ENCODE measurements at places on chromosomes 7 and 10.

GRCh38 chr10:102918817-102919245, 737 bp downstream of the CNNM2 start:
- DNase-seq, result peak; percentile 31

GRCh38 chr7:47290466-47290865, 291.4 kb downstream of the TNS3 start:
- DNase-seq, result no peak

DNA sequence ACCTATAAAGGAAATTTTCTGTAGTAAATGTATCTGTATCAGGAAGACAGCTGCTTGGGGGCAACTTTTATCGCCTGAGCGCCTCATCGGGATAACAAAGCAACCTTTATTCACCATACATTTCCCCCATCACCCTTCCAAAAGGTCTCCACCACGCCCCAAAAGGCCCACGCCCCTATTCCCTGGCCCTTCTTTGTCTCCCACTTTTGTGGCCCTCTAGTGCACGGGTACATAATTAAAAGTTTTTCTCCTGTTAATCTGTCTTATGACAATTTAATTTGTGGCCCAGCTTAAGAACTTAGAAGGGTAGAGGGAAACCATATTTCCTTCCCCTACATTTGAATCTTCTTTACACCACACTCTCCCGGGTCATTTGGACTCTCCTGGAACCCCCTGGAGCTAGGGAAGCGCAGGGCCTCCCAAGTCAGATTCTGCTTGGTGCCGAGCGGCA, 625 bp downstream of the RP9 start:
- DNase-seq, result peak; percentile 11

DNA sequence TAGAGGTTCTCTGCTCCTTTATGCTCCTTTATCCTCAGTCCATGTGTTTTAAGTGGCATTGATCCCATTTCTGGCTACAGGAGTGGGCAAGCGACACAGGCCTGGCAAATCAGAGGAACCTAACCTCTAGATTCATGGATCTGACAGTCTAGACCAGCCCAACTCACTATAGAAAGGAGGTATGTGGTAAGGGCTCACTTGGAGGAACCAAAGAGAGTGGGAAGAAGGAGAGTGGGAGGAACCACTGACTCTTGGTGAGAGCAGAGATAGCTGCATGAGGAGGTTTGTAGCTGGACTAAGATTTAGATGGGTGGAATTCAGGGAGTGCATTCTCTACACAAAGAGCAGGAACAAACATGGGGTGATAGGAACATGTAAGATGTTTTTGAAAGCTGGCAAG, 11.6 kb upstream of the FRAT1 start:
- no peak for DNase-seq

- no peak for DNase-seq
These were observed 66.4 kb upstream of the MRLN start for GRCh38 chr10:59819683-59820082.

GRCh38 chr10:132163278-132163765, 23.4 kb upstream of the DPYSL4 start:
- DNase-seq, result no peak

GRCh38 chr7:138345567-138345966, 114.5 kb upstream of the TRIM24 start:
- DNase-seq, result no peak

- DNase-seq, result no peak
These were observed 153.5 kb downstream of the NSUN6 start for GRCh38 chr10:18497806-18498369.

DNA sequence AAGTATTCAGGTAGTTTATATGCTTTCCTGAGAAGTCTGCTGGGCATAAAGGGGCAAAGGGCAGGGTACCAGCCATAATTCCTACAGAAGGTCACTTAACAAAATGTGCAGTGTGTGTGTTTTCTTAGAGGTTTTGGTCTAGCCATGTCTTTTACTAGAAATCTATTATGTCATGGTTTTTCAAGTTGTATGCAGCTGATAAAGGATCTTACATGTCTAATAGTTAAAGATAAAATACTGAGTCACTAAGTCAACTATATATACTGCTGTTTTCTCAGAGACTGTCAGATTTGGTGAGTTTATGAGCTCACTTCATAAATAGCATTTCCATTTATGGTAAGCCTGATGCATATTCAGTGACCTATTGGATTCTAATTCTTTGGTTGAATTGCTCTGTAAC, 7.7 kb downstream of the CASP2 start:
- peak; percentile 31 for DNase-seq

- DNase-seq, result peak; percentile 11
These were observed 90.2 kb downstream of the SH3PXD2A start for GRCh38 chr10:103765168-103765567.

DNA sequence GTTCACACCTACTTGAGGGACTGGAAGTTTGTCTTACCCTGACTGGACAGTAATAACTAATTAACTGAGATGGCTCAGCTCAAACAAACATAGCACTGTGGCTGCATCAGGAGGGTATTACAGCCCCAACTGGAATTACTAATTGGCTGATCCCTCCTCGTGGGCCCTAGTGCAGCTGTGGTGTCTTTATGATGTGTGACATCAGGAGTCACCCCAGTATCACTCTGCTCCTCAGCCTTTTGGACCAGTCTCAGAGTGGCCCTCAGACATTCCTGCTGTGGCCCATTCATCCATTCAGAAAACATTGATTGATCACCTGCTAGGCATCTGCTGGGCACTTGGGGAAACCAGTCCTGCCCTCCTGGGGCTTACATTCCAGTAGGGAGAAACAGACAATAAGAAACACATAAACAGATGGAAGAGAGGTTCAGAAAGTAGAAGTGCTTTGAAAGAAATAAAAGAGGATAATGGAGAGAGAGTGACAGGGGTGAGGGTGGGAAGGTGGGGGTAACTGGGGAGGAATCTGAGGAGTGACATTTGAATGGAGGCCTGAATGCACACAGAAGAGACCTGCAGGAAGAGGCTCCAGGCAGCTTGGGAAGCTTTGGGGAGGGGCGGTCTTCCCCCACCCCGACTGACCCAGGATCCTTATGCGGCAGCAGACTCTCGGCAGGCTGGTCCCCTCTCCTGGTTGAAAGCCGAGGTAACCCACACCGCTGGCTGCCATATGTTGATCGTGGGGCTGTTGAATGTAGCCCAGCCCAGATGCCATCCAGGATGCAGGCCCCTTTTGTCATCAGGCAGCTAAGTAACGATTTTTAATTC, 113.1 kb downstream of the C10orf105 start:
- no peak for DNase-seq

DNA sequence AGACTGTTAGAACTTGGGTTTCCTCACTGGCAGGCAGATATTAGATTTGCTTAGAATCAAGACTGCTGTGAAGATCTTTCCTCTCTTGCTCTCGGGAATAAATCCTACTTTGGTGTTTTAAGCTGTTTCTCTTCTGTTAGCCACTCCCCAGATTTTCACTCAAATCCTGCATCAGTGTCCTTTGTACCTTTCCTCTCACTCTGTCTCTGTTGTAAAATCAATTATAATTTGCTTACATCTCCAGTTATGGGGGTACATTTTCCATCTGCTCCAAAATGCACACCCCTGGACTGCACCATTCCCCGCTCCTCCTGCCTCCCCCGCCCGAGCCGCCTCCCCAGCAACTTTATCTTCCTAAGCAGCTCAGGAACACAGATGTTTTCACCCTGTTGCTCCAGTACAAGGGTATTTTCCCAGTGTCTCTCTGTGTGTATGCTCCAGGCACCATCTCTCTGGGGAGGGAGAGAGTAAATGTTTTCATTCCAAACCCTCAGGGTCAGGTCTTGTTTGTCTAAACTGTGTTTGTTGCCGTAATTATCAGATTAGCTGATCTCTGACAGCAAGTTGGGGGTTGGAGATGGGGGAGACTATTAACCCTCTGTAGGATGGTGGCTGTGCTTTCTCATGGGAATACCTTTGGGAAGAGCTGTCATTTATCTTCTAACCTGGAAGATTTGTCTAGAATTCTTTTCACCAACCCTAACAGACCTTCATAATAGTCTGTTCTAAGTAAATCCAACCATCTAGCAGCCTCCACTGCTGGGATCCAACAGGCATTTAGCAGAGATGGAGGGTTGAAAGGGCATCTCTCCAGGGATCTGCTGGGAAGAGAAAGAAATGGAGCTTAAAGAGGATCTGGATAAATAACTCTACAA, 20.4 kb upstream of the GOT1 start:
- DNase-seq, result no peak

GRCh38 chr7:157219154-157219553, 80.4 kb downstream of the UBE3C start:
- no peak for DNase-seq

DNA sequence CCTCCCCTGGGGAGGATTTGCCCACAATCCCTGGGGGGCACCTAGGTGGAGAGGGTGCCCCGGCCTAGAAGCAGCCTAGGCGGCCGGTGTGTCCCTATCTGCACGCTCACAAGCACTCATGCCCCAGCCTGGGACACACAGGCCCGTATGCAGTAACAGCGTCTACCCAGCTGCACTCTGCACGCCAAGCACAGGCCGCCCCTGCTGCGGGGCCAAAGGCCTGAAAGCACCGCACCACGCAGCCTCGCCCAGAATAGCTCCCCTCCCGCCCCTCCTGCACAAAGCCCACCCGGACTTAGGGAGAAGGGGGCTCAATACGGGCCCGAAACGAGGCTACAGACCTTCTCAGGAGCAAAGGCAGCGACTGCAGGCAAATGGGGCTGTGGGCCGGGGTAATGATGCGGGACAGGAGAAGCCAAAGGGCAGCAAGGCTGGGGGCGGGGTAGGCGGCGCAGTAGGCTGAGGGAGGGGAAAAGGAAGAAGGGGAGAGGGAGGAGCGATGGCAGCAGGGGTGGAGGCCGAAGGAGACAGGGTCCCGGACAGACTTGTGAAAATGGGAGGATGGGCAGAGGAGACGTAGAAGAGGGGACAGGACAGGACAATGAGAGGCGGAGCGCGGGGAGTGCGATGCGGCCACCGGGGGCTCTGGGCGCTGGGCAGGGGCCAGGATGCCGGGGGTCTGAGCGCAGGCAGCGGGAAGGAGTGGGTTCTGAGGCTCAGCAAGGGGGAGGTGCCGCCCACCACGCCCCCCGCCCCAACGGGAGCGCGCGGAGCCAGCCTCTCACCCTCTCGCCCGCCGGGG, 544 bp downstream of the GPRIN2 start:
- DNase-seq, result no peak

GRCh38 chr7:125775317-125775716, 845.7 kb upstream of the POT1 start:
- no peak for DNase-seq

- peak; percentile 8 for DNase-seq
These were observed 41.7 kb upstream of the CALD1 start for GRCh38 chr7:134737566-134738345.

DNA sequence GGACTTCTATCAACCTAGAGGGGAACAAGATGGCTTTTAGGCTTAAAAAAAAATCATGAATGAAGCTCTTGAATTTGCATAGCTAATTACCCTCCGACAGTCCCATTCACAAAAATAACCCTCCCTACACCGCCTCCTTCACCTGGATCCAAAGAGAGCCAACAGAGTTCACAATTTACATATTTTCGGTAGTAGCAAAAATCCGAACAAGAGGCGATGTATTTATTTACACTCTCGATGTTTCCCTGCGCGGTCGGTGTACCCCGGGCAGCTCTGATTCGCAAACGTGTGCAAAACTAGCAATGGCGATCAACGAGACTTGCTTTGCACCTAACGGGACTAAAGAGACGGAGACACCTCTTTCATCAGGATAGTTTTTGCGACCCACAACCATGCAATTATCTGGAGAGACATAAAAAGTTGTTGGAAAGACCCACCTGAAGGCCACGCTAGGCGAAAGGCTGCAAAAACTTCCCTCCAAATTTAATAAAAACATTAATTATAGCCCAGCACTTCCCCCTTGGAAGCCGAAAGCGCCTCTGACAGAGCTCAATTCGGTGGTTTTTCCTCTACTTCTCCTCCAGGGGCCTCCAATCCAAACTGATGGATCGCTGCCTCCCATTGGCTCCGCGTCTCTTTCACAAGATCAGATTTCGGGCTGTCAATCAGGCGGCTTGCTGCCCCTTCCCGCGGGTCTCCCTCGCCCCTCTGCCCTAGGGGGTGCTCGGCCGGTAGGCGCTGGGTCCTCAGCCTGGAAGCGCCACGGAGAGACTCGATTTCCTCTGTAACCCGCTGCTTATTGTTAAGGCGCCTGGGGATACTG, at the start of gene ETV1:
Gene ETV1 (minus strand): TSS at position 541 of the 823 bp plus-strand sequence. CDS start 614 bp downstream, outside the sequence.
- no peak for DNase-seq

- no peak for DNase-seq
These were observed 24.8 kb upstream of the ADARB2 start for GRCh38 chr10:1762076-1762475.

DNA sequence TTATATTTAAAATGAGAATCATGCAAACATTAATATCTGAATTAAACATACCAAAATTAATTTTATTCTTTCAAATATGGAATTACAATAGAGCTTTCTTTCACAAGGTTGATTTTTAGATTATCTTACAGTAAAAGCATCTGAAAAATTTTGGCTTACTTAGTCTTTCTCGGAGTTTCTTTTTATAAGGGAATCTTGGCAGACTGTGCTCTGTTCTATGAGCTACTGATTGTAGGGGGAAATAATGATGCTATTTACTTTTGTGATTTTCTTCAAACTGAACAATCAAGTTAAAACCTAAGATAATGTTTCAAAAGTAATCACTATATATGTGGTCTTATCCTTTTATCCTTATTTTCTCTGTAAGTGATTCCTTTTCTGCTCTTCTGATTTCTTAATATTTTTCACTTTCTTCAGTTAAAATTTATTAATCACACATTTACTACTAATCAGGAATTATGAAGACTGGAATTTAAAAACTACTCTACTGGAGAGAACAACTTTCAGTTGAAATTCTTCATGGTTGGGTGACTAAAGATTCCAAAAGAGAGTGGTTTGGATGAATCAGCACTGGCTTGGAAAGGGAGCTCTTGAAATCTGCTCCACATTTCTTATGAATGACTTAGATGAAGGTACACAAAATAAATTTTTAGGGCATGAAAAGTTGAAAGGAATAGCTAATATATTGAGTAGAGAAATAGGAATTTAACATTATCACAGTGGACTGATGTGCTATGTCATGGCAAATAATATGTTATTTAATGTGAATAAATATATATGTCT, 103.9 kb downstream of the PPP1R9A start:
- no peak for DNase-seq

- no peak for DNase-seq
These were observed 9.2 kb upstream of the TMEM225B start for GRCh38 chr7:99588868-99589267.

GRCh38 chr10:89413398-89413912, 913 bp upstream of the IFIT5 start:
- no peak for DNase-seq

DNA sequence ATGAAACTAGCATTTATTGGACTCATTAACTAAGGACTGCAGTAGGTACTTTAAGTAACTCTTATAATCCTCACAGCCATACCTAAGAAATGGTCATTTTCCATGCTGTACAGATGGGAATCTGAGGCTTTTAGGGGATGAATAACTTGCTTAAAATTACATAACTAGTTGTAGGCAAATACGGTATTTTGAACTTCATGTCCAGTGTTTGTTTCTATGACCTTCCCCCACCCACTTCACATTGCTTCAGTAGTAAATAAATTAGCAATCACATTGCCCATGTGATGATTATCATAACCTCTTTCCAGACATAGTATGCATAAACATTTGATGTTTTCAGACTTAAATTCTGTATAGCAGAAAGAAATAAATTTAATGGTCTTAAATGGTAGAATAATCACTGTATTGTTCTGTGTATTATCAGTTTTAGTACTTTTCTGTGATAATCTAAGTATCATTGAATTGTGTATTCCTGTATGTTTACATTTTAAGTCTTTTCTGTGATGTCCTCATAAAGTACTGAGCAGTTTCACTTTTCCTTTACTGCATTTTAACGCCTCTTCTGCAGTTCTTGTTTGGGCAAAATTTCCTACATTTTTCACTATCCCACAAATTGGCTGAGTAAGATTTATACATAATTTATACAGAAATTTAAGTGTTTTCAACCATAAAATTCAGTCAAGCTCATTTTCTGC, 48.3 kb downstream of the ANKIB1 start:
- DNase-seq, result no peak

- no peak for DNase-seq
These were observed 594.9 kb downstream of the LRMDA start for GRCh38 chr10:76026176-76026771.
